Stimulated activated CD8-positive, alpha-beta memory T cell treated with anti-CD3 and anti-CD28 coated beads, Interleukin-4, amount 100 ng/mL, for 48 hours (primary cell): ENCODE measurements at places on chromosomes 7 and 10.
A peak's percentile ranks its signal among the peaks of the same experiment; 100 is the strongest.

GRCh38 chr10:110803830-110804338 lies 67.8 kb upstream of the PDCD4 start:
- DNase-seq = peak; percentile 48

DNA sequence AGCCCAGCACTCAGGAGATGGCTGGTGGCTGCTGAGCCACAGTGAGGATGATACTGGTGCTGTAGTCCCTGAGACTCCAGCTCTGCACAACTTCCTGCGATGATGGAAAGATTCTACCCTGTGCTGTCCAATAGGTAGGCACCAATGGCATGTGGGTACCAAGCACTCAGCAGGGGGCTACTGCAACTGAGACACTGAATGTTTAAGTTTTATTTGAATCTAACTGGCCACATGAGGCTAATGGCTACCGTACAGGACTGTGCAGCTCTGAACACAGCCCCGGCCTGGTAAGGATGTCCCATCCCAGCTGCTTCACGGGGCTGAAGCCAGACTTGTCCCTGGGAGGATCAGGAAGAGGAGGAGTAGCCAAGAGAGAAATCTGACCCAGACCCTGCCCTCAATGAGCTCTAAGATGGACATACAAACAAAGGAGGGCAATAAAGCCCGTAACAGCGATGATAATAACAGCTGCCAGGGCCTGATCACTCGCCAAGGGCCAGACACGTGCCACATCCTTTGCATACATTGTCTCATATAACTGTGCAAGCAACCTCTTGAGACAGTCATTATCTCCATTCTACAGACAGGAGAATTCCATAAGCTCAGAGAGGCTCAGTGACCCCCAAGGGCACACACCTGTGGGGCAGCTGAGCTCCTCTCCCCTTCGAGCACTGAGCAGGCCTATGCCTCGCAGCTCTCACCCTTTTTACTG lies 3.8 kb downstream of the GPRIN2 start:
- DNase-seq = peak; percentile 21

GRCh38 chr10:58734664-58735063 lies 222.0 kb downstream of the BICC1 start:
- DNase-seq = no peak

DNA sequence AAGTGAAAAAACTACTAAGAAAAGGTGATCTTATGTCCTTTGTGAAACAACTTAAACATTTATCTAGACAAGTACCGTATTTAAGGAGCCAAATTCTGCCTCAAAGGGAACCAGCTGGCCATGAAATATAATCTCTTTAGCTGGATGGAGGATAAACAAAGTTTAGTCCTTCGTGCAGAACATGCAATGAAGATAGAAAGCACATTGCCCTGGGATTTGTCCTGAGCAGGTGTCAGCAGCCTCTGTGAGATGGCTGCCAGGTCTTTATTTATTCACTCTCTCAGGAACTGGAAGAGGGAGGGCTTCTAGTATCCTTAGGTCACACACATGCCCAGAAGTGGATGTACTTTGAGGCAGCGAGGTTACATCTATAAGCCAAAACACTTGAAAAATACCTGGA lies 57.4 kb upstream of the CASD1 start:
- DNase-seq = no peak

- peak; percentile 5 for DNase-seq
Measured at GRCh38 chr7:157702311-157703023, 365.7 kb downstream of the DNAJB6 start.

DNA sequence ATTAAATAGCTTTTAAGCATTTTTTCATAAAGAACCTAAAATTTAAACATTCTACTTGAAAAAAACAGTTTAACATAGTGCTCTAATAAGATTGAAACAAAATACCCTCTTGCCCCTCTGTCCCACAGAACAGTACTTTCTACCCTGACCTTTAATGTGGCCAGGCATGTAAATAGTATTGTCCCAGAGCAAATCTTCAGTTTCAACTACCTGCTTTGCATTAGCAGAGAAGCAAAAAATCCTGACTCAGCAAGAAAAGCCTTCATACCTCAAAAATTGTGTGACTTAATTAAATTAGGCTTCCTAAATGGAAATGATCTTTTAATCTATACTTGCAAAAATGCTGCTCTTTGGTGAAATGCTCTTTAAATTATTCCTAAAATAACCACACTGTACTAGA lies 237.4 kb upstream of the AOAH start:
- no peak for DNase-seq
